ENCODE measurements at places on chromosomes 12 and 14.

GRCh38 chr12:103858953-103859601 is 18.0 kb upstream of the NT5DC3 start:
- DNase-seq = no peak

DNA sequence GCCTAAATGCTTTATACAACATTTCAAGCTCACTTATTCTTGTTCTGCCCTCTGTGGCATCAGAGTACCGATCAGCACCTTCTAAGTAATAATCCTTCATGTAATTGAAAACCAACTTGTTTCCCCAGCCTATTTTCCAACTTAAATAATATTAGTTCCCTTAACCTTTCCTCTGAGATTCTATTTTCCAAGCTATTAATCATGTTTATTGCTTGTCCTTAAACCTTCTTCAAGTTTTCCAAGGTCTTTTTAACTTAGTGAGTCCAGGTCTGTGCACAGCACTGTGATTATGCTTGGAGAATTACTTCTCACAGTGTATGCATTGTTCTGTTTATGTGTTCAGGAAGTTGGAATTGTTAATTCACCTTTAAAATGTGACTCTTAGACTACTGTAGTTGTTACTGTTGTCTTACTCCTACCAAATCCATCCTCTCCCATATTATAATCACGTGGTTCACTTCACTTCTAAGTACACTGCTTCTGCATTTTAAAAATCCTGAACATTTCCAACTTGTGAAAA is 1039.3 kb upstream of the FOXG1 start:
- DNase-seq = no peak

GRCh38 chr14:80152166-80152565 is 59.1 kb downstream of the DIO2 start:
- no peak for DNase-seq

DNA sequence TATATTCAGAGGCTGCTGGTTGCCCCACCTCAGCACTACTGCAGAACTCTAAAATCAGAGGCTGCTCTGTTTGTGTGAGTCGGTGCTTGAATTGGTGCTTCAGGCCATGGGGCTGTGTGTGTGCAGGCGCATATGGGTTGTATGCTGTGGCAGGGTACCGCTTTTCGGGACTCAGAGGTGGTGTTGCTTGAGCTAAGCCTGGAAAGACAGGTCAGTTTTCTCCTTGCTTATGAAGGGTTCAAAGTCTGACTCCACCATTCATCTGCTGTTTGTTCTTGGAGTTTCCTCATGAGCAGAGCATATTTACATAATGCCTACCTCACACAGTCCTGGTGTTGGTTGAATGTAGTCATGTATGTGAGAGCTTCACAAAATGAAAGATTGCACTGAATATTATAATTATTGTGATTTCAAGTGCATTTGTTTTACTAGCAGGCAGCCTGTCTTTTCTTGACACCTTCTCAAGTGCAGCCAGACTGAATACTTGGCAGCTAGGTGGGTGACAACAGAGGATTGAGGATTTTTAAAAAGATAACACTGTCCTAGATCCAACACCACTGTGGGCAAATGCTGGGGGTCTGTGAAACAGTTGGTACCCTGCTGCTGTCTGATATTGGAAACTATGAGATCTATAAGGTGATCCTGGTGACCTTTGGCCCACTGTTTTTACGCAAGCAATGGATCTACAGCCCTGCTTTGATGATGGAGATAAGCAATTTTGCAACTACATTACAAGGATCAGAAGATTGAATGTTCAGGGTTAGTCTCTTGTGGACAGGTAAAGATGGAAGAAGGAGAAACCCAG is 1.0 kb upstream of the ANG start:
- no peak for DNase-seq

- DNase-seq = no peak
Measured at GRCh38 chr12:2813214-2814185, 1.0 kb downstream of the ITFG2 start.

GRCh38 chr12:33427071-33427470 is 12.5 kb downstream of the SYT10 start:
- DNase-seq = no peak

- peak; percentile 48 for DNase-seq
Measured at GRCh38 chr12:55619354-55620138, 17.1 kb upstream of the OR10P1 start.
